ENCODE measurements at places on chromosomes 1 and 21.
A peak's percentile ranks its signal among the peaks of the same experiment; 100 is the strongest.

DNA sequence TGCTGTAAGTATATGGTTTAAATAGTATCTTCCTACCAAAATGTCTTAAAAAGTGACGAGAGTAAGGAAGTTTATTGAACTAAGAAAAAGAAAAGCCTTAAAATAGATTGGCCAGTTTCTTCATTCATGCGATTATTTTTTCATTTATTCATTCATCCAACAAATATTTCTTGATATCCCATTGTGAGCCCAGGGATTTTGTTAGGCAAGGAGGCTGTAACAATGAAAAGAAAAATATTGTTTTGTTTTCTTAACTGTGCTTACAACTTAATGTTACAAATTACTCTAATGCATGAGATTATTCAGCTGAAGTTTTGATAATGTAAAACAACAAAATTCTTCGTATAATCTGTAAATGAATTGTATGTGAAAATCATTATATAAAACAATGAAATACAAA is 882.0 kb downstream of the LTN1 start:
- no peak for DNase-seq

DNA sequence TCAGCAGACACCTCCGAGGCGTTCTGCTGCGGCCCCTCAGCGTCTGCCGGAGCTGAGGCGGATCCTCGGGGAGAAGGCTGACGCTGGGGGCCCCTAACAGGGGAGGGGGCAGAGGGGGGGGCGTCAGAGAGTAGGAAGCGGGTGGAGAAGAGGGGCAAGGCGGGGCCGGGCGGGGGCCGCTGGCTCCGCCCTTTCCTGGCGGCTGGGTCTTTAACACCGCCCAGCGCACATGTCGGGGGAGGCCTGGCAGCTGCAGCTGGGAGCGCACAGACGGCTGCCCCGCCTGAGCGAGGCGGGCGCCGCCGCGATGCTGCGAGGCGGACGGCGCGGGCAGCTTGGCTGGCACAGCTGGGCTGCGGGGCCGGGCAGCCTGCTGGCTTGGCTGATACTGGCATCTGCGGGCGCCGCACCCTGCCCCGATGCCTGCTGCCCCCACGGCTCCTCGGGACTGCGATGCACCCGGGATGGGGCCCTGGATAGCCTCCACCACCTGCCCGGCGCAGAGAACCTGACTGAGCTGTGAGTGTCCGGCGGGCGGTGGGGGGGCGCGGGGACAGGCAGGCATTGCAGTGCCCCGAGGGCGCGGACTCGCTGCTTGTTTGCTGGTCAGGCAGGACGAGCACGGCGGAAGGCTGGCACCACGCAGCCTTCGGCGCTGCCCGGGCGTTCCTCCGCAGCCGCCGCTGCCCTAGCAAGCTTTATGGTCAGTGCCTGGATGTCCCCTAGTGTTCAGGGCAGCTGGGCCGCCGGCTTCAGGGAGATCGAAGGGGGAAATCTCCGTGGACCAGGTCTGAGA is at the start of gene NTRK1:
TSS of gene NTRK1 (plus strand) at position 238 of the 796 bp plus-strand sequence. CDS start at position 308, 70 bp downstream.
- peak; percentile 41 for DNase-seq

GRCh38 chr1:225603538-225604354 is 49.2 kb downstream of the ENAH start:
- DNase-seq: no peak

GRCh38 chr1:21149430-21149854 is 27.3 kb downstream of the EIF4G3 start:
- peak; percentile 5 for DNase-seq

DNA sequence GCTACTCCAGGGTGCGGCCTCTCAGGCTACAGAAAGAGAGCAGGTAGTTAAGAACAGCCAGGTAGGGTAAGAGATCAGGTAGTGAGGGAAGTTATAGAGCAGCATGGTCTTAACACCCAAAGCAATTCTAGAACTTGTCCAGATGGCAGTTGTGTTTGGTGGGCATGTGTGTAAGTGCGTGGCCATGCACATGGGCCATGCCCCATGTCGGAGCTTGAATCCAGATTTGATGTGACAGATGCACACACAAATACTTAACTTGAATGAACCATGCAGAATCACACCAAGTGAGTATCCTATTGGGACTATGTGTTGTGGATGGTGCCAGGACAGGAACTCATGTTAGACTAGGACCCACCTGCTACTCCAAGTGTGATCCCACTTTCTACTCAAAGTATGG is 145.7 kb upstream of the HMGB4 start:
- DNase-seq: no peak

DNA sequence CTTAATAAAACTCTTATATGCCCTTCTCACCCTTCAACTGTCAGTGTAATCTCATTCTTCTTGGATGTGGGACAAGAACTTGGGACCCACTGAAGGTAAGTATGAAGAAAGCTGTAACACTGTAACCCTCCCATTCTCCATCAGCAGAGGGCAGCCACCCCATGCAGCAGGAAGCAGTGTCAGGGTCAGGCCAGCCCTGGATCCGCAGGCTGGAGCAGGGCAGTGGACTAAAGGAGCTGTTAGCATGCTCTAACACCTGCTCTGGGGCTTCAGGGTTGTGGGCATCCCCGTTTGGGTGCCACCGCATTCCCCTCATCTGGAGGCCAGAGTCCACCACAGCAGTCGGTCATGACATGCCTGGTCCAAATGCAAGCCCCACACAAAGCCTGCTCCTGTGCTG is 156.5 kb downstream of the HIVEP3 start:
- DNase-seq: no peak

DNA sequence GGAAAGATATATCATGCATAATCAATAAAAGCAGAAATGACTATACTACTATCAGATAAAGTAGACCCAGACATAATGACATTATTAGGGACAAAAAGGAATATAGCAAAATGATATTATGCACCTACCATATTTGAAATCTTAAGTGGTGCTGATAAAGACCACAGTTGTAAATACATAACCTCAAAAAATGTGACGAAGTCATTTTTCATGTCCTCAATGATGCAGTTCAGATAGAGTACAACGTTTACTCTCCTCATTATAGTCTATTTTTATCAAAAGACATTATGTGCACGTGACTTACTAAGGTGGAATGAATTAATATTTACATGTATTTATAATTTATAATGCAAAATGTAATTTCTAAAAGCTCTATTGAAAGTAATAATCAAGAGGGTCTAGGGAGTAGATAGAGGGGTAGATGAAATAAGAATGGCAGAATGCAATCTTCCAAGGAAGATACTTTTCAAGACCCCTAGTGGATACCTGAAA is 61.7 kb upstream of the TNFSF4 start:
- no peak for DNase-seq

DNA sequence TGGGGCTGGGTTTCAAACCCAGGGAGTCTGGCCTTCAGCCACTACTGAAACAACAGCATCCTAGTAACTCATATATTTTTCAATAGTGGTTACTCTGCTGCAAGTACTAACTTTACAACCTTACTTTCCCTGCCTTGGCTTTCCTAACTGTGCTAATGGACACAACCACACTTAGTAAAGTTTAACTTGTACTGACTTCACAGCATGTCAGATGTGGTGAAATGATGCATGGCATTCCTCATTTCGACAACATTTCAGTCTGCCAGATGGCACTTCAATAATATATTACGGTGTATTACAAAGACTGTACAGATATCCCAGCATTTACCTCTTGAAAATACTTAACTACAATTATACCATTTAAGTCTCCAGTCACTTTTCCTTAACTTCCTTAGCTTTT is 27.8 kb downstream of the LRRC7 start:
- DNase-seq: no peak

GRCh38 chr1:160127865-160128523 is 12.4 kb downstream of the ATP1A2 start:
- DNase-seq: no peak

DNA sequence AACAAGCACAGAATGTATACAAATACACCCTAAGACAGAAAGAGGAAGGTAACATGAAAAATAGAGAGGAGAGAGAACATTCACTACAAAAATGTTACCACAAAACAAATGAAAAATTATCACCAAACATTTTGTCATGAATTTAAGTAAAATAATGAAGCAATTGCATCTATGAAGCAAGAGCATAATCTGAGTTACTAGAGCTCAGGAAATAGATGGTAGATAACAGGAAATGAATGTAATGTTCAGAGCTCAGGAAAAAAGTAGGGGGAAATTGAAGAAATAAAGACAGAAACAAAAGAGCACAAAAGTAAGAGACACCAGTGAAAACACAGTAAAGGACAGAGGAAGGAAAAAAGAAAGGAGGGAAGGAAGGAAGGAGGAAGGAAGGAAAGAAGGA is 19.4 kb downstream of the SEC16B start:
- no peak for DNase-seq

DNA sequence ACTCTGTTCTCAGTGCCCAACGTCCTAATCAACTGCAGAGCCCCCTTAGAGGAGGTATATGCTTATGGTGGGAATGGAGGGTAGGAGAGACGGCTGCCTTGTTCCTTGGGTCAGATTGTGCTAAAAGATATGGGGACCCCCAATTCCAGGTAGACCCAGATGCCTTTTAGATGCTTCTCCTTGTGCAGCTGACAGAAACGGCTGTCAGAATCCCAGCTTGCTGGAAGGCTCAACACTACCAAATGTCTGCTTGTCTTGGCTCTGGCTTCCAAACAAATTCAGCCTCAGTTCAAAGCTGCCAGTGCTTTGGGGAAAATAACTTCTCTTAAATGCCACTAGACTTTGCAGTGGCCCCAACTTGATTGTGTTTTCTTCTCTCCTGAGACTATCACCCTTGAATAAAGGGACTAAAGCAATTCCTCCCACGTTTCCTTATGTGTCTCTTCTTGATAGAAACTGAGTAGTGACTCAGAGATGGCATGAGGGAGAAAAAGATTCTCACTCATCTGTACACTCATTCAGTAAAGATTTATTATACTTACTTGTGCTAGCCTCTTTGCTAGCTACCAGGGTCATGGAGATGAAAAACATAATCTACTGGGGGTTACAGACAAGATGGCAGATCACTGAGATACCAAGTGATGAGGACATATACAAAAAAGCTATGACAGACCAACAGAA is 3.4 kb upstream of the RNF19B start:
- no peak for DNase-seq

DNA sequence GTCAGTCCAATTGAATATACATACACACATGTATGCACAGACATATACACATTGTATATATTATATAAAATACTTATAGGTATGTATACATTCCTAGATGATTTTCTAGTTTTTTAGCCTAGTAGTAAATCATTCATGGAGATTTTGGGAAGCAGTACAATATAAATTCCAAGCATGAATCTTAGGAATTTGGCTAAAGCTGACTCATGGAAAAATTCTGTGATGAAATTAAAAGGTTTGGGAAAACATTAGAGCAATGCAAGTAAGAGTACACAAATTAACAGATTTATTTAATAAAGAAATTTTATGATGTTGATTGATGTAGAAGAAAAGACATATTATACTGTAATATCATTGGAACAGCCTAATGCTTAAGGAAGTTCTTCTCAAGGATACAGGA is 43.7 kb upstream of the PTGFR start:
- DNase-seq: no peak

GRCh38 chr1:231590453-231591198 is 36.0 kb upstream of the DISC1 start:
- DNase-seq: peak; percentile 54

DNA sequence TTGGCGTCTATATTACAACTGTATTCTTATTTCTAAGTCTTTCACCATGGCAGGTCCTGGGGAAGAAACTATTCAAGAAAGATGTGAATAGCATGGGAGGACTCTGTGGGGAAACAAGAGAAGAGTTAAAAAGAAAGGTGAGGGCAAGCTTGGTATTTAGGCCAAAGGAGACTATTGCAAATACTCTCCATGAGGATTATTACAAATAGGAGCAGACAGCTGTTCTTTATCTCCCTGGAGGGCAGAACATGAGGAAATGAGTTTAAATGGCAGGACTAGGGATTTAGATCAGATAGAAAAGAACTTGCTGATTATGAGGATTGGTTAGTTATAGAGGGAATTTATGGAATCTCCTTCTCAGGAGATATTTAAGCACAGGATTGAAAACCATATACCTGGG is 186.8 kb downstream of the CDC7 start:
- no peak for DNase-seq

- no peak for DNase-seq
Observed at GRCh38 chr1:44801491-44802305, 1.5 kb downstream of the PLK3 start.

- DNase-seq: no peak
Observed at GRCh38 chr1:21898326-21899200, 38.5 kb downstream of the HSPG2 start.

DNA sequence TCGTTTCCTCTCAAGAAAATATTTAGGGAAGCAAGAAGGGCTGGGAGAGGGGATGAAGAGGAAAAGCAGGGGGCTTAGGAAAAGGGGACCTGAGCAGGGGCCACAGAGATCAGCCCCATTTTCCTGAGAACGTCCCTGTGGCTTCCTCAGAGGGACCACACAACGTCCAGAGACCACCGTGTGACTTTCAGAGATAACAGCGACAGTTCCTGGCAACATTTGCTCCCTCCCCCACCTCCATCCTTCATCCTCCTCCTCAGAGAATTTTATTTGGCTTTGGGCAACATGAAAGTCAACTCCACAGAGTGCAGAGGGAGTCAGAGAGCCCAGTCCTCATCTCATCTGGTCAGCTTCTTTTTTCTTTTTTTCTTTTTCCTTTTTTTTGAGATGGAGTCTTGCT is 50.9 kb downstream of the RUNX1 start:
- no peak for DNase-seq

- DNase-seq: no peak
Observed at GRCh38 chr1:209564849-209565248, 18.7 kb upstream of the CAMK1G start.

GRCh38 chr1:2001773-2002411 is 1.7 kb downstream of the CFAP74 start:
- DNase-seq: no peak

- no peak for DNase-seq
Observed at GRCh38 chr1:185441605-185442004, 124.6 kb upstream of the IVNS1ABP start.

GRCh38 chr1:198143797-198144196 is 13.0 kb upstream of the NEK7 start:
- no peak for DNase-seq

- no peak for DNase-seq
Observed at GRCh38 chr1:228350179-228350742, 56.4 kb downstream of the TRIM11 start.
